Upper lobe of right lung (tissue), 1 donor: ENCODE measurements at places on chromosomes 11 and 22. TPM values are rescaled to one million over a fixed set of nuclear protein-coding genes. Genes with fewer than 3 reads are reported as not detected.

Gene C11orf87
- 0.35 TPM for total RNA-seq

GRCh38 chr11:107916671-107917241 lies 11.5 kb upstream of the RAB39A start:
- H3K36me3 ChIP-seq = no peaks in the 10 kb centered on the region
- DNase-seq = no peak
- no peaks in the 10 kb centered on the region for H3K4me1 ChIP-seq
- H3K27me3 ChIP-seq = peaks cover 3% of the 10 kb centered on the region
- no peak overlapping the region for H3K27ac ChIP-seq
- no peak overlapping the region for H3K4me3 ChIP-seq

Gene LMF2
- 65.8 TPM for total RNA-seq

GRCh38 chr11:47848700-47849155 lies 578 bp upstream of the NUP160 start:
- H3K4me3 ChIP-seq = peak overlapping the region; percentile 82
- peaks cover 9% of the 10 kb centered on the region for H3K36me3 ChIP-seq
- H3K27me3 ChIP-seq = no peaks in the 10 kb centered on the region
- peak overlapping the region; percentile 95 for H3K27ac ChIP-seq

GRCh38 chr11:73680687-73681086 lies 34.3 kb downstream of the PLEKHB1 start:
- no peak overlapping the region for H3K27ac ChIP-seq
- no peak overlapping the region for H3K4me3 ChIP-seq
- no peaks in the 10 kb centered on the region for H3K27me3 ChIP-seq
- no peaks in the 10 kb centered on the region for H3K4me1 ChIP-seq
- H3K36me3 ChIP-seq = peaks cover 49% of the 10 kb centered on the region

Gene GRIA4
- not detected for total RNA-seq

- H3K27me3 ChIP-seq = no peaks in the 10 kb centered on the region
- peak overlapping the region; percentile 80 for H3K4me3 ChIP-seq
- H3K36me3 ChIP-seq = no peaks in the 10 kb centered on the region
- H3K4me1 ChIP-seq = peaks cover 9% of the 10 kb centered on the region
- DNase-seq = peak; percentile 88
Observed at GRCh38 chr11:14357881-14358728, 878 bp downstream of the RRAS2 start.

Gene CYB5R3
- total RNA-seq = 251 TPM

Gene CCDC116
- 0.69 TPM for total RNA-seq

- H3K4me3 ChIP-seq = no peak overlapping the region
- peaks cover 15% of the 10 kb centered on the region for H3K4me1 ChIP-seq
- no peaks in the 10 kb centered on the region for H3K27me3 ChIP-seq
- no peak overlapping the region for H3K27ac ChIP-seq
- no peak for DNase-seq
Observed at GRCh38 chr22:46646531-46647215, 26.5 kb downstream of the GRAMD4 start.

DNA sequence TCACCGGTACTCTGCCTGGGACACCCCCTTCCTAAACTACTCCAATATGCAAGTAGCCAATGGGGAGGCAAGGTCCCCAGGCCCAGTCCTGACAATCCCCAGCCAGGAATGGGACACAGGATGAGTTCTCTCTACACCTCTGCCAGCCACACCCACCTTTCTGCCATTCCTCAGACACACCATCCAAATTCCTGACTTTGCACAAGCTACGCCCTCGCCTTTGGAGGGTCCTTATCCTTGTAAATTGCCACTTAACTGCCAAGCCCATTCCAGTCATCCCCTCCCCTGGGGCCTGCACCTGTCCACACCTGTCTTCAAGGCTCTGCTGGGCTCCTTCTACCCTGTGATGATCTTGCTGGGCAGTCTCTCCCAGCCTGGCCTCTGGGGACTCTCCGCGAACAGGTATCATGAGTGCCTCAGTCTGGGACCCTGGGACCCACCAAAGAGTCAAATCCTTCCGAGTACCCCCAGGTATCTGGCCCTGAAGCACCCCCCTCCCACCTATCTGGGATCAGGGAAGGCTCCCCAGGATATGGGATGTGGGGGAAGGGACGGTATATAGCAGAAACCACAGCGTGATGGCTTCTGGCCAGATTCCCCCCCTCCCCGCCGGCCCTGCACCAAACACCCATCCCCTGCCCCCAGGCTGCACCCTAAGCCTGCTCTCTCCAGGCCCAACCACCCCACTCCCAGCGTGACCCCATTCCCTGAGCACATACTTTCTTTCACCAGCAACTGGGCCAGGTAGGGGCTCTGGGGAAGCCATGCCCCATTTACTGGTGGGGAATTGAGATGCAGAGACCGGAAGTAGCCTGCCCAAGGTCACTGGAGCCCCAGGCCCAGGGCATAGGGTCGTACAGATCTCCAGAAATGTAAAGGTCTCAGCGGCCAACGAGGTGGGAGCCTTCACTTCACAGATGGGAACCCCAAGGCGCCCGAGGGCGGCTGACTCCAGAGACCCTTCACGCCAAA lies 806 bp downstream of the ARAP1 start:
- peaks cover 23% of the 10 kb centered on the region for H3K4me1 ChIP-seq
- DNase-seq = no peak
- H3K27ac ChIP-seq = peak overlapping the region; percentile 79
- peaks cover 9% of the 10 kb centered on the region for H3K36me3 ChIP-seq
- peak overlapping the region; percentile 80 for H3K4me3 ChIP-seq
- H3K27me3 ChIP-seq = no peaks in the 10 kb centered on the region

DNA sequence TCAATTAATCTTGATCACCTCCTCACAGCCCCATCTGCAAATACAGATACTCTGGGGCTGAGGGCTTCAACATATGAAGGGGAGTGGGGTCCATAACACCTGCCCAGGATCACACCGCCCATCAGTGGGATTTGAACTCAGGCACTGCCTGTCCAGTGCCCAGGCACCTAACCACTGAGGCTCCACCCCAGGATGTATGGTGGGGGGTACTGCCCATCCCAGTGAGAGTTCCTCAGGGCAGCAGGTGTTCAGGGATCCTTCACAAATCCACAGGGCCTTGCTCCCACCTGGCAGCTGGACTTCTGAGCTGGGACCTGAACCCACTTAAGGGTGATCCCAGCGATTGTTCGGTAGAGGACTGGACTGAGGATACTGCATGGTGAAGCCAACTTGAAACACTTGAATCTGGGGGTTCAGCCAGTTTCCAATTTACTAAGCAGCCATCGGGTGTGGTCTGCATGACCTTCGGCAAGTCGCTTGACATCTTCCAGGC lies 33.3 kb downstream of the PRDM11 start:
- H3K4me3 ChIP-seq = peak overlapping the region; percentile 53
- peaks cover 6% of the 10 kb centered on the region for H3K36me3 ChIP-seq
- peak overlapping the region; percentile 82 for H3K27ac ChIP-seq
- DNase-seq = no peak
- no peaks in the 10 kb centered on the region for H3K27me3 ChIP-seq
- peaks cover 18% of the 10 kb centered on the region for H3K4me1 ChIP-seq

DNA sequence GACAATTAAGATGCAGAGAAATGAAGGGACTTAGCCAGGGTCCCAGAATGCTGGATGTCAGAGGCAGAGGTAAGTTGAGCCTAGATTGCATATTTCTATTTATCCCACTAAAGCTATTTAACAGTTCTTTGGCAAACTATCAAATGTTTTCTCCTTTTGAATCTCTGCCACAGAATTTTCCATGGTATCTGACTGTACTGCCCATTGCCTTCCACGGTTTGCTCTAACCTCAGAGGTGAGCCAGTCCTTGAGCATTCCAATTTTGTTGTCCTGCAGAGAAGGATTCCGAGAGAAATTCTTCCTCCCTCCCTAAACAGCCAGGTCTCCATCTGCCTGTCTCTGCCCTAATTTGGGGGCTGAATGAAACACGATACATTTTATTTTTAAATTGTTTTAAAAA lies 368.3 kb upstream of the SYN3 start:
- no peaks in the 10 kb centered on the region for H3K36me3 ChIP-seq
- H3K27me3 ChIP-seq = no peaks in the 10 kb centered on the region
- H3K27ac ChIP-seq = no peak overlapping the region
- no peak for DNase-seq
- no peak overlapping the region for H3K4me3 ChIP-seq

Gene LMNTD2
- total RNA-seq = 5.9 TPM

Gene PATE3
- not detected for total RNA-seq

GRCh38 chr22:37355174-37355573 lies 72.1 kb downstream of the ELFN2 start:
- DNase-seq = no peak
- no peaks in the 10 kb centered on the region for H3K4me1 ChIP-seq
- H3K27me3 ChIP-seq = peaks cover 5% of the 10 kb centered on the region
- no peaks in the 10 kb centered on the region for H3K36me3 ChIP-seq
- no peak overlapping the region for H3K27ac ChIP-seq

Gene WNT11
- 8.7 TPM for total RNA-seq
